Activated gamma-delta T cell treated with Interleukin-2 at 50 U/mL for 16 hours (primary cell): ENCODE measurements at places on chromosomes 16 and 17.

- DNase-seq = no peak
Observed at GRCh38 chr17:72065556-72065955, 55.3 kb upstream of the SOX9 start.

- DNase-seq = no peak
Observed at GRCh38 chr17:48555258-48556228, 10.6 kb upstream of the HOXB2 start.

DNA sequence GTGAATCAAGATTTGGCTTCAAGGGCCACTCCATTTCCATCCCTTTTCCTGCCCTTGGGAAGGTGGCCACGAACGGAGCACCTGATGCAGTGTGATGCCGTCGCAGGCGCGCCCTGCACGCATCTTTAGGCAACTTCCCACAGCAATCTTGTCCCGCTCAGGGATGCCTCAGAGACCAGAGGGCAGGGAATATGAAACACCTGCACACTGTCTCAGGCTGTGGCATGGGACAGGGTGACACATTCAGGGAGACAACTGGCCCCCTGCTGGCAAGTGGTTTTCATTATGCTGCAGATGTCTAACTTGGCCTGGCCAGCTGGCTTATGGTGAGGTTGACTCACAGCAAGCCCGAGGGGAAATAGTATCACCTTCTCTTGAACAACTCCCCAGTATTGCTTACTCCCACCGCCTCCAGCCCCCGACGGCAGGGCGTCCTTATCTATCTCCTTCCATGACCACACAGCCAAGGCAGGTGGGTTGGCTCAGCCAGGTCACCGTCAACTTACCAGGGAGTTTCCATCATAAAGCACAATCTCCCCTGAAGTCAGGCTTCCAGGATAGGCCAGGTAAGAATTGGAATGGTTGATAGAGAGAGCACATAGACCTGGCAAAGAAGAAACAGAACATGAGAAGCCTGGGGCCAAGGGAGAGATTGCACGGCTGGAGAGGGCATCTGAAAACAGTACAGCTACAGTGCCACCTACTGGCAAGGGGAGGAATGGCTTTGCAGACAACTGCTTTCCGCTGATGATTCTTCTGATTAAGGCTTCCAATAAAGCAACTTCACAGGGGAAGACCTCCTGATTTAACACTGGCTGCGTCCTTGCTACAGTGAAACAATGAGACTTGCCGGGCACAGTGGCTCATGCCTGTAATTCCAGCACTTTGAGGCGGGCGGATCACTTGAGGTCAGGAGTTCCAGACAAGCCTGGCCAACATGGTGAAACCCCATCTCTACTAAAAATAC is 21.1 kb downstream of the WIPI1 start:
- peak; percentile 85 for DNase-seq

GRCh38 chr16:86285938-86286921 is 224.1 kb upstream of the FOXF1 start:
- DNase-seq = no peak

- no peak for DNase-seq
Observed at GRCh38 chr17:17298108-17298507, 5.1 kb upstream of the NT5M start.

DNA sequence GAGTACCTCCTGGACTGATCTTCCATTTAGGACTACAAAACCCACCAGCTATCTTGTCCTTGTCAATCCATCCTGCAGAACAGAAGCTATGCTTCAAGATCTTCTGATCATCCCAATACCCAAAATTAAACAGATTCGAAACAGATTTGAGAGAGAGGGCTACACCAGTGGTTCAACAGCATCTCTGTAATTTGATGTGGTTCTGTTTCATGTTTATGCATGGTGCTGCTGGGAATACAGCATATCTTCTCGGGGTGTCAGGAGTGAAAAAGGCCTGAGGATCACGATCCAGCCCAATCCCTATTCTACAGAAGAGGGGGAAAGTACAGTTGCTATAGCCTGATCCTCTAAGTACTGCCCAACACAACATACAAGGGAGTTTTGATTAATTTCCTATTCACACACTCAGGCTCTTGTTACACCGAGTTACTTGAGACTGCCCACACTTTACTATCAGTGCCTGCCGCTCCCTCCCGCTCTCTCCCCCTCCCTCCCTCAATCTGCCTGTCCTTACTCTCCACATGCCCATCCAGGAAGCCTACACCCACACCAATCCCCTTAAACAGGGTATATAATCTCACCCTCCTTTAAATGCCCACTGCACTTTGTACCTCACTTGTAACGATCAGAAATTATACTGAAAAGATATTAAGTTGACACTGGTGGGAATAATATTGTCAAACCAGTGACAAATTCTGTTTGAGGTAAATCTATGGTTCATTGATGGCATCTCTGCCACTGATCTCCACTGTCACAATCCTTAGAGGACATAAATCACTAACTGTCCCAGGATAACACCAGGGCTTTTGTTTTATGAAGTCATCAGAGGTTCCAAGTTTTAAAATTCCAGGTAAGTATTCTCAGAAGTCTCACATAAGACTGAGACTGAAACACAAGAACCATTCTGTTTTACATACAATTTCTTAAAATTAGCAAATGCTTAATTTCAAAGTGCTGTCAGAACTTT is 89.3 kb upstream of the PLEKHM1 start:
- DNase-seq = no peak

- no peak for DNase-seq
Observed at GRCh38 chr16:28131743-28132393, 68.4 kb upstream of the GSG1L start.

DNA sequence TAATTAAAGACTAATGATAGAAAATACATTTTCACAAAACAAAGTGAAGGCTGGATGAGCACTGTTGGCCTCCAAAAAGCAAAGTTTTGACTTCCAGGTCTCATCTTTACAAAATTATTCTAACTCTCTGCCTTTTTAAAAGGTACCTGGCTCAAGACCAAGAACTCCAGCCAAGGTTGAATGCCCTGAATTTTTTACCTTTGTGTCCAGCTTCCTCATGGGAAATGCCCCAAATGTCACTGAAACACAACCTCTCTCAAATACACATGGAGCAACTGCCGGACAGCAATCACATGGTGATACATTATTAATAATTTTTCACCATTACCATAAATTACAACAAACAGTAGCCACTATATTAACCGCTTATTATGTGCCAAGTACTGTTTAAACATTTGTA is 32.2 kb downstream of the ADAMTS18 start:
- DNase-seq = no peak

DNA sequence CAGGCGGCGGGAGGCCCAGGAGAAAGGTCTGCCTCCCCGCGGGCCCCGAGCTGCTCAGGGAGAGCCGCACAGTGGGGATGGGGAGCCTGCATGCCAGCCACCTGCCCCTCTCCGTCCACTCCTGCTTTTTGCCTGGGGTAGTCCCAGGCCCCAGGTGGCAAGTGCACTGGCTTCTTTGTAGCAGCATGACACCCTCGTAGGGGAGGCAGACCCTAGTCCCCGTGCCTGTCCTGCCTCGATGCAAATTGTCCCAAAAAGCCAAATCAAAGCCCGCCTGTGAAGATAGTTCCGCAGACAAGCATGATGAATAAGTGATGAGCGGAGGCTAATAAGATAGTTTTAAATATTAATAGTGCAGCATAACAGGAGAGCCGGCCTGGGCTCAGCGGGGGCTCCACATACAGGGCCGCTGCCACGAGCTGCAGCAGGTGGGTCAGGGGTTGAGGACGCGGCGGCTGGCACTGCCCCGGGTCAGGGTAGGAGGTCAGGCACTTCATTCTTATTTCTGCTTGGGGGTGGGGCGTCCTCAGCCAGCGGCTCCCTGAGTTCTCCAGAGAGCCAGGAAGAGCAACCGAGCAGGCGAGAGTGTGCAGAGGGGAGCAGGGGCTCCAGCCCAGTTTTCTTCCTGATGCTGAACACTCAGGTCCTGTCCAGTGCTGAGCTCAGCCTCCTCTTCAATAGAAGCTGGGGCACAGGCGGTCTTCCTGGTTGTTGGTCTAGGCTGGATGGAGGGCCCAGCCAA is 26.8 kb downstream of the GINS2 start:
- no peak for DNase-seq

DNA sequence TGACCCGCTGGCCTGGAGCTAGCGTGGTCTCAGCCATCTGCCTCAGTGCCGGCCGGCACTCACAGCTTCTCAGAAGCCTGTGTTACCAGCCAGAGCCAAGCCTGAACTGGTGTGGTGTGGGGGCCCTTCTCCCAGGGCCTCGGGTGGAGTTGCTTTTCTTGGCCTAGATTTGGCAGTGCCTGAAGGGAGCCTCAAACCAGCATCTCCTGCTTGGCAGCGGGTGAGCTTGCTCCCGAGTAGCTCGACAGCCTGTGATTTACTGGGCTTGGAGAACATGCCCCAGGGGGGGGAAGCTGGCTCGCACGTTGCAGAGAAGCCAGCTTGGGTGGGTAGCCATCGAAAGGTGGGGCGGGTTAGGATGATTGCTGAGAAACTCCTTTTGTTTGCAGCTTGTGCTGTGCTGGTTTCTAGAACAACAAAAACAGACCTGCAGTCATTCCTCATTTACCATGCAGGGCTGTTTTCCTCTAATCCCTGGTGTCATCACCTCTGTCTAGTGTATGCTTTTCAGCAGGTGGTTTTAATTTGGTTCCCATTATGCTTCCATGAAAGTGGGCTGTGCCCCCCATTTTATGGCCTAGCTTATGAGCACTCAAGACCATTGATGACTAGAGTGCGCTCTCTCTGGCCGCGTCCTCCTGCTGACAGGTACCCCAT is 42.2 kb downstream of the TBCD start:
- DNase-seq = no peak

GRCh38 chr16:67199011-67199807 is at the start of gene ELMO3:
ELMO3 (plus strand) TSS chr16:67199131; CDS start chr16:67199327, 196 bp downstream.
- DNase-seq = no peak

DNA sequence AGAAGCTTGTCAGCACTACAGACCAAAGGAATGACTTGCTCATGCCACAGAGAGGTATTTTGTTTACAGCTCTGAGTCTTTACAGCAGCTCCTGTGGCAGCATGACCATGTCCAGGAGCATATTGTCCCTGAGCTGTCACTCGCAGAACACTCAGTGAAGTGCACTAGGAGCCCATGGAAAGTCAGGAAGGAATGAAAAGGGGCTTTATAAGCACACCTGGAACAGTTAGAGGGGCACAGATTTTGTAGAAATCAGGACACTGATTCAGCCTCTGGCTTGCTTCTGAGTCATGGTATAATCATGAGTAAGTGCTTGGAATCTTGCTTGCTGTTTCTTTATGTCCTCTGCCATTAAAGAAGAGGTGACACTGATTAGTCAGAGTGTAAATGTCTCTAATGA is 41.0 kb downstream of the TADA2A start:
- DNase-seq = no peak

DNA sequence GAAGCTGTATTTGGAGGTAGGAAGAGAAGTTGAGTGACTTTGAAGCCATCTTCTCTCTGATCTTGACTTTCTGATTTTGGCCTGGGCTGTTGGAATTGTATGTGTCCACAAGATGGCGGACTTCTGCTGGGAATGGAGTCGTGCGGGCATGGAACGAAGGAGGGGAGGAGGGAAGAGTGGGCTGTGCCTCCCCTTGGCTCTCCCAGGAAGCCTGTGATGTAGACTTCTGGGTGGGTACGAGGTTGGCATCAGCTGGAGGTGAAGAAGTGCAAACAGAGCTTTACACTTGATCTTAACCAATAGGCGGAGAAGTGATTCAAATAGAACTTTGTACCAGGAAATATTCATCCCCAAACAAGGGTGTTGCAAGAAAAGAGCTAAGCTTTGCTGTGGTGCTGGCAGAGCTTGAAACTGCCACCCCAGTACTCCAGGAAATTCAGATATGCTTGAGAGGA is 7.4 kb upstream of the TMEM220 start:
- DNase-seq = no peak

DNA sequence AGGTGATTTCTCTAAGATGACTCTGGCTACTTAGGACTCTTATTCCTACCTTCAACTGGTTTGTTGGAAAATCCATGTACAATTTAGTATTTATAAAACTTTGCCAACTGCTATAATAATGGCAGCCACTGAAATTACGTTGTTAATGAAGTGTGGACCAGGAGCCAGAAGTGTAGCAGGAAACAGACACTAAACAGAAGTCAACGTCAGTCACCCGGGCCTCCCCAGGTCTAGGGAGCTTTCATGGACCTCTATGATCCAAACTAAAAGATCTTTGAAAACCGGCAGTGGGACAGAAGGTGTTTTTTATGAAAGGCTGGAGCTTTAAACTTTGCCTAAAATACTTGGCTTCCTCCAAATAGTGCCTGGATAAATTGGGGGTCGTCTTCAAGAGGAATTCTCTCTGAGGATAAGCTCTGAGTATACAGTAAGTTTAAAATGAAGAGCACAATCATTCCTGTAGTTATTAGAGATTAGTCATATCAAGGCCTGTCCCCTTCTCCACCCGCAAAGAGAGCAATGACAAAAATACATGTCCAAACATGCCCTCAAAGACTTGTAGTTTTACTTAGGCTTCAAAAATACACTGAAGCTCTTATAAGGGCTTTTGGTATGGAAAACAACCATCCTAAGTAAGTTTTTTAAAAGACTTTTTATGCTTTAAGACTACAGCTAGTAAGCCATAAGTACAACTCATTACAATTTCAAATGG is 34.6 kb downstream of the DCUN1D3 start:
- DNase-seq = no peak

DNA sequence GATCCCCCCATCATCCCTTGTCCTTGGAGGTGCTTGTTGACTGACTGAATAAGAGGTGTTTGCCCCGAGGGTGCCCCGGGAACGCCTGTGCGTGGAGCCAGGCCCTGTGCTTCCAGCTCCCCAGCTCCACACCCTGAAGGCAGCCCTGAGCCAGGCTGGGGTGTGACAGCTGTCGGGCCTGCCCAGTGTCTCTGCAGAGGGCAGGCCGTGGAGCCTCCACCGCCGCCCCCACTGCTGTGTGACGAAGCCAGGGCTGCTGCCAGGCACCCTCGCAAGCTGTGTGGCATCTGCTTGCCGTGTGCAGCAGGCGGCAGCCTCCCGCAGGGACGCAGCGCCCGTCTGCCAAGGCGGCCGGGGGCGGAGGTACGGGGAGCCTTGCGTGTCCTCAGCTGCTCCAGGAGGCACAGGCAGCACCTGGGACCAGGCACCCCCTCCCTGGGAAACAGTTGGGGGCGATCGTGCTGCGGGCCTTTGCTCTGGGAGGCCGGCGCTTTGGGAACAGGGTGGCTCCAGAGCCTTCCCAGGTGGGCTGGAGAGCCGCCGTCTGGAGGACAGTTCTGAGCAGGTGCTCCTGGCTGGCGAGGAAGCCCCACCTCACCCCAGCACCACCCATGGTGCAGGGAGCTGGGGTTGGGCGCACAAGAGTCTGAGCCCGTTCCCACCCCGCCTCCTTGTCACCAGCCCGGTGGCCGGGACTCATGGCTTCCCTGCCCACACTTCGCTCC is 26.6 kb downstream of the GSE1 start:
- no peak for DNase-seq

GRCh38 chr17:17525311-17525710 is 29.1 kb upstream of the RASD1 start:
- no peak for DNase-seq
